ENCODE measurements at places on chromosomes 3 and 15.

DNA sequence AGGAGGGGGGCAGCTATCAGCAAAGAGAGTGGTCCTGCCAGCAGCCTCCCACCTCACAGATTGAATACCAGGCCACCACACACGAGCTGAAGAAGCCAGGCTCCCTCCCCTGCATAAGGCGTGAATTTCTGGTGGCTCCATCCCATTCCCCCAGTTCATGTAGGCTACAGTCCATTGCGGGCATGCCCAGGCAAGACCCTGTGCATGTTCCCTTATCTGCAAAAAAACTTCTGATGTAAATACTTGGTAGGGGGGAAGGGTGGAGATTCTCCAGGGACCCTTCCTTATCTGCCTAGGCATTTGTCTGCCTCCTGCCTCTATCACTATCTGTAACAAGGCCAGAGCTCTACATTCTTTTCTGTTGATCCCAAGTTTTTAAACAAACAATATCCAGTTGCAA, 27.6 kb upstream of the UBP1 start:
- no peak for DNase-seq

- DNase-seq: no peak
Measured at GRCh38 chr3:154148541-154148940, 27.4 kb downstream of the ARHGEF26 start.

- no peak for DNase-seq
Measured at GRCh38 chr3:143595456-143596077, 252.7 kb downstream of the SLC9A9 start.

- no peak for DNase-seq
Measured at GRCh38 chr3:9887480-9887879, 2.9 kb upstream of the JAGN1 start.

DNA sequence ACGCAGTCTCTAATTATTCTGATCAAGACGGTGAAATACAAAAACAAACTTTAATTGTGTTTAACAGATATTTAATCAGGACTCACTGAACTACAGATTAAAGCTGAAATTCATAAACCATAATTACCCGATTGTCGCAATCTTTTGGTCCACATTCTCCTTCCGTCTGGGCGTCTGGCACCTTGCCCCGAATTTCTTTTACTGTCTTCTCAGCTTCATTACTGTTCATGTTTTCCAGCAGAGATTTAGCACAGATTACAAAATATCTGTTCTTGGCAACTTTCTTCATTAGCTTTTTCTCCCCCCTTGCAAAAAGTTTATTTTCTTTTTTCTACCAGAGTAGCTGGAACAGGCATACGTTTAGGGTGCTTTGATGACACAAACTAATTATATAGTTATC, 271.4 kb downstream of the TIGIT start:
- DNase-seq: no peak

GRCh38 chr15:34158355-34158754, 51.5 kb downstream of the KATNBL1 start:
- no peak for DNase-seq

DNA sequence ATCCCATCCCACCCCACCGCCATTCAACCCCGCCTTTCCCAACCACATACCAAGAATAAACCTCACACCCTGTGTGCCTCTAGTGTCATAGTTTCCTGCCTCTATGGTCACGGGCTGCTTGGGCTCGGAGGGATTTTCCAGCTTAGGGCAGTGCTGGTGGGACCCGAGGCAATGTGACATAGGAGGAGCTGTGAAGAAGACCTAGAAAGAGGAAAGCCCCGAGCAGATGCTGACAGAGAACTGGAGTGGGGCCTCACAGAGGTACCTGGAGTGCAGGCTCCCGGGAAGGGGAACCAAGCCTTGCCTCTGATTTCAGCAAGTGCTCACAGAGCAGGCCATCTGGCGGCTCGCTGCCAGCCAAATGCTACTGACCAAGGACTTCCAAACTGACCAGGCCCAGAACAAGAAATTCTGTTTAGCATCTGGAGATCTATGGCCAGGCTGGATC, 27.5 kb downstream of the BHLHE40 start:
- peak; percentile 83 for DNase-seq

- DNase-seq: no peak
Measured at GRCh38 chr15:43270113-43270665, 3.5 kb upstream of the TGM5 start.

- no peak for DNase-seq
Measured at GRCh38 chr3:21750831-21751391, at the start of gene ZNF385D. TSS of gene ZNF385D (minus strand) at chr3:21751210. CDS start at chr3:21750916, 294 bp downstream.

GRCh38 chr3:5583920-5584319, 396.4 kb downstream of the EDEM1 start:
- DNase-seq: no peak

DNA sequence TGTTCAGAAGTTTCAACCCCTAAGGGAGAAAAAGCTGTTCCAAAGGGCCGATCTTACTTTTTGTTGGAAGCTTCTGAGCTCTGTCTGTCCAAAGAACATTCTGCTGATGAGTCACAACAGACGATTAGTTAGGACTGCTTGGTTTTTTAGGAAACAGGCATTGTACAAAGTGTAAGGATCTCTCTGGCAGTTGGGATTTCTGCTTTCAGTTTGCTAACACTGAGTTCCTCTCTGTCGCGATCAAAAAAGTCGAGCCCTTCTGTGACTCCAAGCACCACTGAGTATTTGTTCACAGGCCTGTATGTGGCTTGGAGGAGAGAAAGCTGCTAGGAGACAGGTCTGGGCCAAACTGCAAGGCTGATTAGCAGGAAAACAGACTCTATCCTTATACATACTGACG, 91.8 kb upstream of the PFN2 start:
- DNase-seq: no peak

DNA sequence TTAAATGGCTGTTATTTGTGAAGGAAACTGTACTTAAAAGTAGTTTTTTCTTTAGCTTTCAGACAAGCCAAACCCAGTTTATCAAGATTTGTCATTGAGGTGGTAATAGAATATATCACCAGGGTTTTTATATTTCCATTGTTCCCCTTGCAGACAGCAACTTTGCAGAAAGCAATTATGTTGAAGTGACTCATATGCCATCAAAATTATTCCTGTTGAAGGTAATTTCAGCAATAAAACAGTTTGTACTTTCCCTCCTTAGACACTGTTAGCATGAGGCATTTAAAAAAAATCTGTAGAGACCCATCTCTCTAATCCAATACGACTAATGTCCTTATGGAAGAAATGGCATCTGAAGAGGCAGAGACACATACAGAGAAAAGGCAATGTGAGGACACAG, 219.0 kb downstream of the NFKBIZ start:
- DNase-seq: no peak

- no peak for DNase-seq
Measured at GRCh38 chr3:140442621-140443020, 235.2 kb upstream of the TRIM42 start.

GRCh38 chr3:58093574-58094195, 85.5 kb downstream of the FLNB start:
- no peak for DNase-seq

DNA sequence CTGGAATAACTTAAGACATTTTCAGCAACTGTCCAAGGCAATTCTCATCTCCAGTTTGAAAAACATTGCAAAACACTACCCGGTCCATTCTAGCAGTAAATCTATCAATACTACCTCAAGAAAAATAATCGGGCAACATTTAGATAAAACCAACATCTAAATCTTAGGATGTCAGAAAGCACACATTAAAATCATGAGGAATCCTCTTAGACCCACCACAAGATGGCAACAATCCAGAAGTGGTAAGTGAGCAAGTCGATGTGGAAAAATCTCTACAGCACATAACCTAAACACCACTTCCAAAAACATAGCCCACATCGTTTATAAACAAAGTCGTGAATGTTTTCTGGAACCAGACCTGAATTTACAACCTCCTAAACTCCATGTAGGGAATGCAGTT, 5.7 kb downstream of the PLCH1 start:
- no peak for DNase-seq

- DNase-seq: no peak
Measured at GRCh38 chr15:77627581-77627980, 5.1 kb downstream of the LINGO1 start.

DNA sequence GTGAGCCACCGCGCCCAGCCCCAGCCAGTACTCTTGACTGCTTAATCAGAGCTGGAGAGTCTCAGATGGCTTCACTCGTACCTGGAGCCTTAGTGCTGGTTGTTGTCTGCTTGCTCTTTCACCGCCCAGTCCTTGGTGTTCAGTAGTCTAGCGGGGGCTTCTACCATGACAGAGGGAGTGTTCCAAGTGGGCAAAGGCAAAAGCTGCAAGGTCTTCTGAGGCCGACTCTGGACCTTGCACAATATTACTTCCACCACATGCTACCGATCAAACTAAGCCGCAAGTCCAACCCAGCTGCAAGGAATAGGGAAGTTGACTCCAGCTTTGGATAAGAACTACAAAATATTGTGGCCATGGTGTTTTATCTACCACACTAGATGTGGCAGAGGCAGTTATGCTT, 6.6 kb downstream of the PARL start:
- DNase-seq: no peak

DNA sequence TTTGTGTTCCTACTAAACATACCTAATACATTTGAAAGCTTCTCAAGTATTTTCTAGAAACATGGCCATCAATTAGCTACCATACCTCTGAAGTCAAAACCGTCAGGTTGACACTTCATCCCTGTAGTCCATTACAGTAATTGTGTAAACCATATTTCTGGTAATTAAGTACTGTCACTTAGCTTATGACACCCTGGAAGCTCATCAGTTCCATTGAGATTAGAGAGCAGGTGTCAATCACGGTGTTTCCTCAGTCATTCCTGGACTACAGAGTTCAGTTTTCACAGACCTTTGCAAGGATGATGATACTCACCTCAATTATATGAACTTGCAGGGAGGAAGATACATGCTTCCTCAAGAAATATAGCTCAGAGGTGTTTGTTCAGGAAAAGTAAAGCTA, 552.0 kb downstream of the SI start:
- DNase-seq: no peak

DNA sequence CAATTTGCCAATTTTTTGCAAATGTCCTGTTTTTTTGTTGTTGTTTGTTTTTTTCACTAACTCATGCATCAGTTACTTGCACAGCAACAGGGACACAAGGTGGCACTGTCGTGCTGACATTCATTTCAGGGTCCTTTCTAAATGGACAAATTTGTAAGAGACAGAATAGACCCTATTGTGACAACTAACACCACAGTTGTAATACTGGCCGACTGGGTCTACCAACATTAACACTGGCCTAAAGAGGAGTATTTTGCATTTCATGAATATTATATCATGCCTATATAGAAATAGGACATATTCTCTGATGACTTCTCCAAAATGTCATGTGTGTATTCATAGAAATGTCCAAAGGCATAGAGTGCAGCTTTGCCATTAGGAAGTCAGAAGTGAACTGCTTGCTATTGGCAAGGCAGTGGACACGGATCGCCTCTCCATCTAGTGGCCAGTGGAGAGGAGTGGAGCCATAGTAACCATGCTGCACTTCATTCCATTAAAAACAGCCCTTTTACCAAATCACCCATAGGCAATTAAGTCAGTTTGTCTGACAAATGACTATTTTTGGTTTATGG, 54.8 kb downstream of the ZBTB20 start:
- peak; percentile 58 for DNase-seq

- DNase-seq: no peak
Measured at GRCh38 chr3:780505-780904, 312.3 kb upstream of the CNTN6 start.

DNA sequence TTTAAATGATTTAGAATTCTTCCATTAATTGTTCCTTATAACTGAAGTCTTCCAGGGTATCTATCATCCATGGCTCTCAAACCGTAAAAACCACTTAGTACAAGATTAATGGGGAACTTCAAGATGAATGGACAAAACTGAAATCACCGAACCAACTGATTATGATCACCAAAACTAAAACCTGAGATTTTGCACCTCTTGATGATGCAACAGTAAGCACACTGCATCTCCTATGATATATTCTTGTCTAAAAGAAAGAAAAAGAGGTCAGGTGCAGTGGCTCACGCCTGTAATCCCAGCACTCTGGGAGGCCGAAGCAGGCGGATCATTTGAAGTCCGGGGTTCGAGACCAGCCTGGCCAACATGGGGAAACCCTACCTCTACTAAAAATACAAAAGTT, 3.6 kb upstream of the ISY1 start:
- no peak for DNase-seq

GRCh38 chr3:194163697-194164096, 27.7 kb downstream of the HES1 start:
- no peak for DNase-seq

DNA sequence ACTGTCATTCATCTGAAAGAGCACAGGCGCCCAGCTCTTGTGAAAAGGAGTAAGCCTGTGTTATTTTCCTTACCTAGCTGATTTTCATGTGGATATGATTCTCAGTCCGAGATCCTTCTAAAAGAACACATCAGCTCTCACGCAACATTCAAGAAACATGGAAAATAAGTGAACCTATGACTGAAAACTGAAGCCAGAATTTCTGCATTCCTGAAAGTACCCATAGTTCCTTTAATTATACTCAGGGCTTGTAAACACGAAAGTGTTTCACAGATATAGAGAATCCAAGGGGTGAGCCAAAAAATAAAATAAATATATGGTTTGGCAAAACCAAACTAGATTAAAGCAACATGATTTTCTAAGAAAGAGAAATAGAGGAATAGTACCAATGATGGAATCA, 100.8 kb upstream of the CHMP2B start:
- DNase-seq: no peak

DNA sequence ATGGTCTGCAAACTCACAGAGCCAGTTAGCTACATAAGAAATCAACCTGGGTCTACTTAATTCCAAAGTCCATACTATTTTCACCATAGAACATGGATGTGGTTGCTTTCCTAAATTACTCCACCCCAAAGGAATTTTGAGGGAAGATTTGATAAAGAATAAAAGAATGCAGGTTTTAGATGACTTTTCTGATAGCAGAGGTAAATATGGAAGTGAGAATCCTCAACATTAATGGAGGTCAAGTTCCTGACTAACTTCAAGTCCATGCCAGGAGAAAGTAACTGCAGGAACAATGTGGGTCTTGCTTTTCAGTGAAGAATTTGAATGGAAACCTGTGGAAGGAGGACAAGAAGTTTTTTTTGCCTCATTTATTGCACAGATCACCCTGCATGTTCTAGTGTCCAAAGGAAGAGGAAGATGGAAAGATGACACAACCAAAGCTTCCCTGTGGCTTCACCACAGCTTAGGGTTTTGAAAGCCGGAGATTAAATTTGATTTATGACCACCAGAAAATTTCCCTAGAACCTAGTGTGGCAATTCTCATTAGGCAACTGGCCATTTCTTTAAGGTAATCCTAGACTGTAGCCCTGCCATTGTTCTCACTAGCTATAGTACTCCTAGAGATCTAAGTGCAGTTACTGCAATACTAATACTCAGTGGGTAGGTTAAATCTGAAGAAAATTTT, 429.7 kb downstream of the RAP2B start:
- no peak for DNase-seq

GRCh38 chr3:28674212-28674611, 325.6 kb upstream of the AZI2 start:
- no peak for DNase-seq

GRCh38 chr3:16801223-16801622, 83.5 kb upstream of the PLCL2 start:
- no peak for DNase-seq

Data from activated CD4-positive, alpha-beta T cell treated with anti-CD3 and anti-CD28 coated beads for 48 hours (primary cell).